ENCODE measurements at places on chromosomes 4 and X. TPM values are rescaled to one million over a fixed set of nuclear protein-coding genes. Genes with fewer than 3 reads are reported as not detected.

- H3K27ac ChIP-seq, result no peak overlapping the region
- no peaks in the 10 kb centered on the region for H3K27me3 ChIP-seq
- no peak for DNase-seq
Measured at GRCh38 chr4:126705266-126705665, 927.5 kb upstream of the INTU start.

GRCh38 chr4:87144356-87144755 lies 76.1 kb downstream of the KLHL8 start:
- peak; percentile 64 for DNase-seq
- H3K27me3 ChIP-seq, result no peaks in the 10 kb centered on the region
- peaks cover 16% of the 10 kb centered on the region for H3K4me1 ChIP-seq
- no peak overlapping the region for H3K4me3 ChIP-seq
- H3K27ac ChIP-seq, result peak overlapping the region; percentile 82

- no peaks in the 10 kb centered on the region for H3K36me3 ChIP-seq
- H3K4me1 ChIP-seq, result peaks cover 18% of the 10 kb centered on the region
Measured at GRCh38 chrX:20498851-20499635, 232.3 kb upstream of the RPS6KA3 start.

DNA sequence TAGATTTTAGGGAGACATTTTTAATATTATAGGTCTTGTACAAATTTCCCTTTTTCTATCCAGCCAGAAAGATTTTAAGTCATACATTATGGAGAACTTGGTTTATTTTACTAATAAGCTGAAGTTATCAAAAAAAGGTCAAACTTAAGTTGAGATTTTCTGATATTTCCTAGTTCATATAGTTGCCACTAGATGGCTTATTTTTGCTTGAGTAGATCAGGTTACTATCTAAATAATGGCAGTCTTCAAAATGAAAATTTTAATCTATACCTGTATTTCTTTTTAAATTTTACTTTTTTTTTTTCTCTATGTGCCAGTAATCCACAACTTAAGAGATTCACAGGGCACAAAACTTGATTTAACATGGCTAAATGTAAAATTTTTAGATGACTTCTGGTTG lies 52.3 kb downstream of the USP9X start:
- peaks cover 17% of the 10 kb centered on the region for H3K36me3 ChIP-seq
- no peak for DNase-seq
- no peaks in the 10 kb centered on the region for H3K4me1 ChIP-seq

Gene ADAM29
- polyA plus RNA-seq, result 0.13 TPM

Data from large intestine (tissue), 12 donors.